ENCODE measurements at places on chromosomes 4 and X.

DNA sequence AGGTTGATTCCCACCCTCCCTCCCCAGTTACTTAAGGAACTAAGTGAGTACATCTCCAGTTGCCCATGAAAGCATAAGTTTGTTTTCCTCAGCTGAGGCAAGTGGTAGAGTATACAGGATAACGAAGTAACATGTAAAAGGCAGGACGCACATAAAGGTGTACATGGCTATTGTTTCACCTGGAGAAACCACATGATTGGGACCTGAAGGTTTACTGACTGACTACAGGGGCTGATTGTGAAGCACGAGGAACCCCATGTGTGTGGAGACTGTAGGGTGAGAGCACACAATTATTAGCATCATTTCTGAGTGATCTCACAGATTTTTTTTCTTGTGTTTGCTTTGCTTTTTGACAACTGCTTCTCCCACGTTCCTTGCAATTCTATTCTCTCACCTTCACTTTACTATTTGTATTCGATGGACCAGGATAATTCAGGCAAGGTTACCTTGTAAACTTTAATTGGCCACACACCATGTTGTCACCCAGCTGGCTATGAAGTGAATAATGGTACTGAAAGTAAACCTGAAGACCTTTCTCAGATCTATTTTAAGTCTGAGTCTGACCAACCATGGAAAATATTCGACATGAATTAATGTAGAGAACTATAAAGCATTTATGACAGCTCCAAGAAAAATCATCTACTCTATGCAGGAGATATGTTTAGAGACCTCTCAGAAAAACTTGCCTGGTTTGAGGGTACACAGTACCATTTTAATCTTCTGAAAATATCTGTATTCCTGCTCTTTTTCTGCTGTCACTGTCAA, 102.5 kb upstream of the MYOZ2 start:
- no peak for DNase-seq

DNA sequence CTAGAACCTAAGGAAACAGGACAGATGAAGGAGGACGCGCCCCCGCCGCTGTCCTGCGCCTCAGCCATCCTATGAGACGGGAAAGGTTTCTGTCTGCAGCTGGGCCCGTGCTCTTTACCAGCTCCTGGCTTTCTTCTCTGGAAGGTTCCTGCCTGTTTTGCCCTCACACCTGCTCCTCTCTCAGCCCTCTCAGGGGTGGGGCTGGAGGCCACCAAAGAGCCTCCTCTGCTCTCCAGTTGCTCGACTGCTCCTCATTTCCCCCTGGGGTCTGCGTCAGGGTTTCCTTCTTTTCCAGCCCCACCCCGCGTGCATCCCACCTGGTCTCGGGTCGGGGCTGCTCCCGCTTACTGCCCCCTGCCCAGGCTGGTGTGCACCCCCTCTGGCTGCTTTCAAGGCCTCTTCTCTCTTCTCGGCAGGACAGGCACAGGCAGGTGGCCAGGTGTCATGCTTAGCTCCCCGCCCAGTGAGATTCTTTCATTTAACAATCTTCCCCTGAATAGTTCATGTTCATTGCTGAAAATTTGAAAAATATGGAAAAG, 4.6 kb downstream of the HTT-AS start:
- no peak for DNase-seq

DNA sequence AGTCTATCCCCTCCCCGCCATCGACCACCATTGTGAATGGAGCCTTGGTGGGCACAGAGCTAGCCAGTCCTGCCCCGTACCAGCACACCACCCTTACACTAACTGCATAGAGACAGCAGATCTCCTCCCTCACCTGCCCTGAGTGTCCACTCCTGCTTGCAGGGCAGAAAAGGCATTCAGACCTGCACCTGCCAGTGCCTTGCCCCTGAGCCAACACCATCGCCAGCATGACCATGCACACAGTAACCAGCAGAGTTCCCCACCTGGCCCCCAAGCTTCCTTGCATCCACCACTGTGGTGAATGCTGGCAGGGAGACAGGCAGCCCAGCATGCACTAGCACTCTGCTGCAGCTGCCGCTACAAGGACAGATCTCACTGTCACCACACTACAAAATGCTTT, 397.1 kb downstream of the KLHL4 start:
- no peak for DNase-seq

GRCh38 chr4:138200236-138200590, 41.9 kb downstream of the SLC7A11 start:
- DNase-seq = no peak

DNA sequence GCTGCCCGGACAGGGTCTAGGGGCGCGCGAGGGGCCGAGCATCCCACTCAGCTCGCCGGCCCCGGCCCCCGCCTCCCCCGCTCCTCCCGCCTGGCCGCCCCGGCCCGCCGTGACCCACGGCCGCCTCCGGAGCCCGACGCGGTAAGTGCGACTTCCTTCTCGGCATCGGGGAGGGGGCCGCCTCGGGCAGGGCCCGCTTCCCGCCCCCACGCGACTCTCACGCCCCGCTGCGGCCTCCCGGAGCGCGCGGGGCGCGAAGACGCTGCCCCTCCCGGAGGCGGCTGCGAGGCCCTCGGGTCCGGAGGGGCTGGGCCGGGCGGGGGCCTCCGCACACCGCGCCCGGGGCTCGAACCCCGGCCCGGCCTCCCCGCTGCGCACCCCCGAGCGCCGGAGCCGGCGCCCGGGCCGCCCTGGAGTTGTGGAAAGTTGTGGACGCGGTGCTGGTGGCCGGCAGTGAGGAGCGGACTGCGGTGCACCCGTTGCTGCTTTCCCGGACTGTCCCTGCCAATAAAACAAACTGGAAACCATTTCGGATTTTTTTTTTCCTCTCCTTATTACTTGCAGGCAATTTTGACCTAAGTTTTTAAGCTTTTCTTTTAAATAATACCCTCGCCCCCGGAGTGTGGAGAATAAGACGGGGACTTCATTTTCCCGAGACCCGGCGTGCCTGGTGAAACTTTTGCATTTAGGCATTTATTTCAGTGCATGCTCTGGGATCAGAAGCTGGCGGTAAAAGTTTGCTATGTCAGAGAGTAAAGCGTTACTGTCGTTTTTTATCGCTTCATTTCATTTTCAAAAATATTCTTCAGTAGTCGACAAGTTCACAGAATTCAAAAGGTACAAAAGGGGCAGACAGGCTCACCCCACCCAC, 13.0 kb upstream of the TMEM156 start:
- DNase-seq = no peak

GRCh38 chr4:1975880-1976279, 32.9 kb downstream of the NELFA start:
- no peak for DNase-seq

- DNase-seq = no peak
These were observed 87.7 kb upstream of the MAP3K15 start for GRCh38 chrX:19602866-19603622.

DNA sequence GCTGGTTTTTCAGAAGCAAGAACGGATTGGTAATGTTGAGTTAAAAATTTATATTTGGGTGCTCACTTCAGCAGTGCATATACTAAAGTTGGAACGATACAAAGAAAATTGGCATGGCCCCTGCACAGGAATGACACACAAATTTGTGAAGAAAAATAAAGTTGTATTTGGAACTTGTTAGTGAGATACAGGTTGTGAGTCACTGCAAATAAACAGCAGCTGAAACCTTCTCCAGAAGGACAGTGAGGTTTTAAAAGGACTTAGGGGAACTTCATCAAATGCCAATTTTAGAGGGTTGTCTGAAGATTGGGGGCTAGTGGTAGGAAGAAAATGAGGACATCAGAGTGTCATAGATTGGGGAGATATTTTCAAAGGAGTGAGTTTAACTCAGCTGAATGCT, 79.7 kb upstream of the ELOVL6 start:
- DNase-seq = no peak

- DNase-seq = no peak
These were observed 172.6 kb downstream of the RBM46 start for GRCh38 chr4:154953691-154954090.

- DNase-seq = no peak
These were observed 188.7 kb downstream of the AFAP1 start for GRCh38 chr4:7750972-7751371.

DNA sequence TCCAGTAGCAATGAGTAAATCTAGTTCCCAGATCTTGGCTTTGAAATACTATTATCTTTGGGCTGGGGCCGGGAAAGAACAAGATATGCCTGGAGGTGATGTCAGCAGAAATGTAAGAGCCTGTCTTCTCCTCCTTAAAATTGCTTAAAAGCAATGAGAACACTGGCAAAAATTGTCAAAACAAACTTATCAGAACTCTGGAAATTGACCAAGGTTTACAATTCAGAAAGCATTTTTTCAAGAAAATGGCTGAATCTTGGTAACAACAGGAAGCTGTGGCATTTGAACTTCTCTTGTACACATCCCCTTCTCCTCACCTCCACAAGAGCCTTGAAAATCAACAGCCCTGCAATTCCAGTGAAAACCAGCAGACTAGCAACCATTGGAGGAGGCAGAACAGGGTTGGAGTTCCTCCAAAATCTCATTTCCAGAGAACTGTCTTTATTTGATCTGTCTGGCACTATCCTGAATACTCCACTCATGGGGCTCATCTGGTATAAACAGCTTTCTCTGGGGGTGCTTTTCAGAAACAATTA, 13.5 kb downstream of the TIMP1 start:
- no peak for DNase-seq

GRCh38 chrX:10728806-10729389, 108.5 kb upstream of the MID1 start:
- DNase-seq = no peak

GRCh38 chr4:73943555-73943954, 38.3 kb downstream of the PF4 start:
- no peak for DNase-seq

DNA sequence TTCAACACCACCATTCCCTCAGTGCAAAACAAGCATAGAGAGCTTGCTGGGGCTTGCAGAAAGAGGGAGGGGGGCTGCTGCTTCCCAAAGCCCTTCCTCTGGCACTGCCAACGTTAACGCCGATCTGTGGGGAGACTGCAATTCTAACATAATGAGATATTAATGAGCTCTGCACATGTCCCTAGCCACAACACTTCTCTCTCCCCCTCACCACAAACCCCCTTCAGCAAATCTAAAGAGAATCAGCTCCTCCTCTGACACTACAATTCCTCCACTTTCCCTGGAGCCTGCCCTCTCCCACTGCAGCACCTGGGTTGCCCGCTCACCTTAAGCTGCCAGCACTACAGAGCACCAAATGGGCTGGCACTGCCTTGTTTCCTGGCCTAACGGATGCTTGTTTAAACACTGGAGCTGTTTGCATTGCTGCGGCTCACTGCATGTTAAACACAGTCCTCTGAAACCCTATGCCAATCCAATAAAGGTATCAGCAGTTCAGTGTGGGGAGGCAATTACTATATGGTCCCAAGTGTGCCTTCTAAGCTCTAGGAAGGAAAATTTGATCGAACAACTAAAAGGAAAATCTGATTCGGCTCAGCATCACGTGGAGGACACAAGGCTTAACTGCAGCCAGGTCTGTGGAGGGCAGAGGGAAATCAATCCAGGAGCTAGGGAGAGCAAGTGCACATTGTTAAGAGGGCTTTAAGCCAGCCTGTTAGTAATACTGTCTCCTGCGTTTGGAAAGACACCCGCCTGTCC, 232.4 kb downstream of the MAML3 start:
- no peak for DNase-seq

- DNase-seq = no peak
These were observed 176.7 kb downstream of the LDB2 start for GRCh38 chr4:16721613-16722291.

GRCh38 chrX:15418041-15418706, 34.0 kb upstream of the VEGFD start:
- DNase-seq = no peak

GRCh38 chr4:94519019-94519418, 67.3 kb downstream of the PDLIM5 start:
- DNase-seq = no peak

DNA sequence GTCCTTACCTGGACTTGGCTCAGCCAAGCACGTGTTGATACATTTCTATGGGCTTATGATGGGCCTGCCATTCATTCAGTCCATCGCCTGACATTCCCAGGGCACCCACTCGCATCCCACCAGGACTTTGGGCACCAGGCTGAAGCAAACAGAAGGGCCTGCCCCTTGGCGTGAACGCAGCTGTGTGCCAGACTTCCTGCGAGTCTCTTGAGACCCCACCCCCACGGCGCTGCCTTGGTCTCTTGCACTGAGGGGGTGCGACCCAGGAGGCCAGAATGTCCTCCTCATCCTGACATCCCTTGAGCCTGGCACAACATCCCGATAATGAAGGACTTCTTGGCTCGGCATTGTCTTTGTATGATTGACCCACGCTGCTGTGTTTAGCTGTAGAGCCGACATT, 1.5 kb upstream of the PSAPL1 start:
- DNase-seq = no peak

GRCh38 chr4:19494961-19495360, 756.7 kb upstream of the SLIT2 start:
- DNase-seq = no peak

GRCh38 chr4:168150420-168151050, 58.2 kb downstream of the ANXA10 start:
- DNase-seq = no peak

DNA sequence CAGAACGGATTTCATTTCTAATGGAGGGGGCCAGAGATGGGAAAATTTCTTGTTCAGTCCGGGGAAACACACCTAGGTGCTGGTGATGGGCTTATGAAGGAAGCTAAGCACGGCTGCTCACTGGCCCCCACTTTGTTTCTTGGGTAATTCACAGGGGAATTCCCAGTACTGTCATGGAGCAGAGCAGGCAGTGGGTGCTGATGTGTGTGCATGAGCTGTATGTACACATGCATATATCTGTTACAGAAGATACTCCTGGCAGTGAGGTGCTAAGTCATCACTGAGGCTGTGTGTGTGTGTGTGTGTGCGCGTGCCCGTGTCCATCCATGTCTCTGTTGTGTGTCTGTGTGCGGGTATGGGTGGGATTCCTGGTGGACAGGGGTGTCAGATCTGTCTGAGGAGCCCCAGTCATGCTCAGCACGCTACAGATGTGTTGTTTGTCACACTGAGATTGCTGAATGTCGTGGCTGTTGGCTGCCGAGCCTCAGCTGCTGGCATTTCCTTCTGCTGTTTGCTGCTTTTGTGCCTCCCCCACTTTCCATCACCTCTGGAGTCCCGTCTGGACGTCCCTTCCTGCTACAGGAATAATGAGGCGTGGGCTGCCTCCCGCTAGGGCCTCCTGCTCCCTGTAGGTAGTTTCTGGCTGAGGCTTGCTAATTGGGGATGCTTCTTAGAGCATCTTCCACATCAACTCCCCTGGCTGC, 53.3 kb downstream of the JADE1 start:
- no peak for DNase-seq

- DNase-seq = no peak
These were observed 2182.5 kb upstream of the AGA start for GRCh38 chr4:179624768-179625181.

- no peak for DNase-seq
These were observed 117.6 kb upstream of the ATOH1 start for GRCh38 chr4:93710847-93711430.

GRCh38 chrX:109299091-109299490, 182.8 kb downstream of the GUCY2F start:
- no peak for DNase-seq
